Activated CD8-positive, alpha-beta memory T cell treated with anti-CD3 and anti-CD28 coated beads for 4 hours (primary cell): ENCODE measurements at places on chromosomes 16 and 17.

- no peak for DNase-seq
Measured at GRCh38 chr16:85068746-85069145, 41.2 kb downstream of the KIAA0513 start.

DNA sequence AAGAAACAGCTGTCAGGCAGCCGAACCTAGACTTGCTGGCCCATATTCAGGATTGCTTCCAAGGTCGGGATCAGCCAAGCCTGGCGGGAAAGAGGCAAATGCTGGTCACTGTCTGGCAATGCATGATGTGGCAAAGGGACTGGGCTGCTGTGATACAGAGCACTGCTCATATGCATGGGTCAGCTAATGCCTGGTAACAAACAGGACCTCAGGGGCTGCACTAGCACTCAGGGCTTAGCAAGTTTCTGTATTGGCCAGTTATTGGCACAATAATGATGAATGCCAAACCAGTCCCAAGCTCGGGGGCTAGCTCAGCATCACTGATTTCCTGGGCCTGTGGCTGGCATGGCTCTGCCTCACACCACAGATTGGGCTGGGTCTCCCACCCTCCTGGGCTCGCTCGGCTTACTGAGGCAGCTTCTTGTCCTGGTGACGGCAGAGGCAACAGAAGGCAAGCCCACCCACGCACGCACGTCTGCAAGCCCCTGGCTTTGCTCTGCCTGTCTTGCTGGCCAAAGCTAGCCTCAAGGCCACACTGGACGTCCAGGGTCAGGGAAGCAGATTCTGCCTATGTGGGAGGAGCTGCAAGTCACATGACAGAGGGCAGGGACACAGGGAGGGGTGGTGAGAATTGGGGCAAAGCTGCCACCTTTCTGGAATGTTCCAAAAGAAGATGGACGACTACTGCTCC is 21.4 kb upstream of the RPTOR start:
- DNase-seq: no peak

DNA sequence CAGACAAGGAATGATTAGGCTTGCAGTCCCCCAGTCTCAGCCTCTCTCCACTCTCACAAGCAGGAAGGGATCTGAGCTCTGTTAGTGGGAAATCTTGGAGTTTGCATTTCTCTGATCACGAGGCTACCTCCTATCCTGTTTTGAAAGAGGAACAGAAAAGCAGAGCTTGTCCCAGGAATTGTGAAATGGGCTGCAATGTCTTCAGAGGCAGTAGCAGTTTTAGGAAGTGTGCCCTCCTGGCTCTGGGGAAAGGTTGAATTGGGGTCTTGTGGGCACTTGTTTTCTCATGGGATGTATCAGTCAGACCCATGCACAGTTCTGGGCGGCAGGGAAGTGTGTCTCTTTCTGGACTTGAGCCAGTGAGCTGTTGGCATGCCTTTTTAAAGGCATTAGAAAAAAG is 22.8 kb downstream of the NUP85 start:
- no peak for DNase-seq

DNA sequence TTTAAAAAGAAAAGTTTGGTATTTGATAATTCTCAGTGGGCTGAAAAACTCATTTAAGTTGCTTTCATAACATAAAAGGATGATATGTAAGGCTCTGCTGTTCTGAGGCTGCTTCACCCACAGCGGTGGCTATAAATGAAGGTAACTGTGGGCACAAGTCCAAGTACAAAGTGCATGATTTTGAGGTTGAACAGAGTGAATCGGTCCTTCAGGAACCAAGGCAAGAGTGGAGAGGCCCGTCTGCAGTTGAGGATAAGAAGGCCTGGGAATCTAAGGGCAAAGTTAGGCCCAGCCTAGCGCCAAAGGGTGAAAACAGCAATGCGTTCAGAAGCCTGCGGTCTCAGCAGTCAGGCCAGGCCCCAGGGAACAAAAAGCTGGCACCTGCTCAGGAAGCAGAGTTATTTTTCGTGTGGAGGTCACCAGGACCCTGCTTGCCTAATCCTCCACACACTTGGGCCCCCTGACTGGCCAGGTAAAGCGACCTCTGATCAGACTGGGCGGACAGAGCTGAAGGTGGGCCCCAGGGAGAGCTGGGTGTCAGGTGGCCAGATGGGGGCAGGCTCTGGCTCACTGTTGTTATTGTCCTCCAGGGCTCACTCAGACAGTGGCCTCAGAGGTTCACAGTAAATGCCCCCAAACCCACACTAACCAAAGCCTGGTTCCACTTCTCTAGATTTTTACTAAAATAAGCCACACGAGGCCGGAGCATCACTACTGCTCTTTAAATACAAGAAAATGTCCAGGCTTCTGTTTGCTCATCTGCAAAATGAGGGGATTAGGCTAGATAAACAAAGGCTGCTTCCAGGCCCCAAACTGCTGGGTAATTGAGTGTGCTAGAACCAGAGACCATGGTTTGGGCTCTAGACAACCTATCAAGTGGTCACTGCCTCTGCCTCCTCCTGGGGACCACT is 46.5 kb downstream of the TEX2 start:
- no peak for DNase-seq

DNA sequence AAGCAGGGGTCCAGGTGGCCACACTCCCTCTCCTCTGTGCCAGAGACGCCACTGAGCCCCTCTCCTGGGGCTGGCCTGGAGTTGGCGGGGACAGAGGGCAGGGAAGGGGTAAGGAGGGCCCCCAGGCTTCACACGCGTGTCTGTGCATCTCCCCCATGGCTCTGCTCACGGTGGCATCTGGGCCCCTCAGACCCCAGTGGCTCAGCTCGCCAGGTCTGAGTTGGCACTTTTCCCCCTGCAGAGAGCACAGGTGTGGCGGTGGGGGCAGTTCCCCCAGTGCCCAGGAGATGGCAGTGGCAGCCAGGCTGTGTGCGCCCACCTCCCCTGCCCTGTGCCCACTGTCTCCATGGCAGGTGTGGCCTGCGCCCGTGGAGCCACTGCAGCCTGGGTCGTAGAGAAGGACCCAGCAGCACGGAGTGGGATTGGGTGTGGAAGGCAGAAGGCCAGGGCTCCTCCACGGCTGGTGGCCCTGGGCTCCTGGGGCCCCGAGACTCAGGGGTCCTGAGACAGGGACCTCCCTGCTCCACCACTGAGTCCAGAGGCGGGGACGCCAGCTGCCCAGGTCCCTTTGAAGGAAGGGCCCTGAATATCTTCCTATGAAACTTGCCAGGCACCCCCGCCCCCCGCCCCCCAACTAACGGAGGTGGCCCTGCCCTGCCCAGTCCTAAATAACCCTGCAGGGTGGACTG is 4.3 kb upstream of the APRT start:
- DNase-seq: peak; percentile 27

GRCh38 chr17:46742565-46743270 is 75.8 kb downstream of the WNT3 start:
- no peak for DNase-seq

DNA sequence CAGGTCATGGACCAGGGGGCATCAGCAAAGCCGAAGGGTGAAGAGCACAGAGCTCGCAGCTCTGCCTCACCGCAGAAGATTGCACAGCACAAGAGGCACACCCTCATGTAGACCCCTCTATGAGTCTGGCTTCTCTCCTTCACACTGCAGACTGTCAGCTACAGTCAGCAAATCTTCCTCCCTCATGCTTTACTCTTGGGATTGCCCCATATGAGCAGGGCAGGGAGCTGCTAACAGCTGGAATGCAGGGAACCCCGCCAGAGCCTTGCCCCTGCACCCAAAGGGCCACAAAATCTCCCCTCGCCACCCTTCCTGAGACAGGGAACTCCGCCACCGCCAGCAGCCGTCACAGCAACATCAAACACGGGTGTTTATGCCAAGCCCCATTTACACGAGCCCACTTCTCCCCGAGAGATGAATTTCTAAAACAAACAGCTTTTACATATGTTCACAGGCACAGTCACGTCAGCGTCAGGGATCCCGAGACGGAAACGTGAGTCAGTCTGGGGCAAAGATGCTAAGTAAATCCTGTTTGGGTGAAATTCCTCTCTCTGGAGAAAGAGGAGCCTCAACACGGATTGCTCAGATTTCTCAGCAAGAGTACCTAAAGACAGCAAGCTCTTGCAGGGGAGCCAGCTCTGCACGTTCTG is 121.9 kb downstream of the CDYL2 start:
- no peak for DNase-seq

DNA sequence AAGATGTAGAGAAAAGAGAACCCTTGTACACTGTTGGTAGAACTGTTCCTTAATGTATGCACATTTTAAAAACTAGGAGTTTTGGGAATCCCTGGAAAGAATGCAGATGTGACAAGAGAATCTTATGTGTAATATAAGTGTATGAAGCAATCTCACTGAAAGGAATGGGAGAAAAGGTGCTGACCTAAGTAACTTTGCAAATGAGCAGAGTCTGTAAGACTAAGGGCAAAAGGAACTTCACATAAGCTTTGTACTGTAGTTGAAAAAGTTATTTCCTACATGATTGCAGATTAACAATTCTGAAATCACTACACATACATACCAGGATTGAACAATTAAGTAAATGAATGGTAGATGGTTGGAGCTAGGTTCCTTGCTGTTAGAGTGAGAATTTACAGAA is 22.3 kb downstream of the CBLN1 start:
- DNase-seq: no peak

DNA sequence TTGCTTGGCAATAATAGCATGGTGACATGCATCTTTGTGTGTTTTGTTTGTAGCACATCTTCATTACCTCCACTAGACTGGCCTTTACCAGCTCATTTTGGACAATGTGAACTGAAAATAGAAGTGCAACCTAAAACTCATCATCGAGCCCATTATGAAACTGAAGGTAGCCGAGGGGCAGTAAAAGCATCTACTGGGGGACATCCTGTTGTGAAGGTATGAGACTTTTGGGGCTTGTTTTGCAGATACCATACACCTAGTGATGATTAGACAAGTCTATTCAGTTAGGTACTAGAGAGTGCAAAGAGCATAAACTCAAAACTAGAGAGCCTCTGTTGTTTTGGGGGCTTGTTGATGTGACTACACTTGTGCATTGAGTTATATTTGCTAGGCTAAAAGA is 41.2 kb downstream of the NFATC3 start:
- DNase-seq: no peak

- no peak for DNase-seq
Measured at GRCh38 chr17:15744885-15745284, 12.8 kb downstream of the TBC1D26 start.

DNA sequence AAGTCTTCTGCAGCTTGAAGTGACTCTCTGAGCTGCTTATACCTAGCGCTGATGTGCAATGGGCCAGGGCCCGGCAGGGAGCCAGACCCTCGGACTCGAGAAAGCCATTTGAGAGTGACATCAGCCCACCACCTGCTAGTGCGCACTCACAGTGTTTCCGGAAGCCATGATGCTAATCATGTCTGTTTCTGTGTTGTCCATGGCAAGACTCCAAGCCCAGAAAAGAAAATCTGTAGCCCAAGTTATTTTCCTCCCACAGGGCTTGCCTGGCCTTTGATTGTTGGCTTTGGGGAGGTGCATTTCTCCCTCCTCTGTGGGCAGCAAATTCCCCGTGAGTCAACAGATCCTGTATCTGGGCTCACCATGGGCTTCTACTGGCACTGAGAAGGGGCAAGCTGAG is 1.8 kb upstream of the CDRT4 start:
- no peak for DNase-seq
